AG20443 (cell line): ENCODE measurements at places on chromosomes 11 and 22.

DNA sequence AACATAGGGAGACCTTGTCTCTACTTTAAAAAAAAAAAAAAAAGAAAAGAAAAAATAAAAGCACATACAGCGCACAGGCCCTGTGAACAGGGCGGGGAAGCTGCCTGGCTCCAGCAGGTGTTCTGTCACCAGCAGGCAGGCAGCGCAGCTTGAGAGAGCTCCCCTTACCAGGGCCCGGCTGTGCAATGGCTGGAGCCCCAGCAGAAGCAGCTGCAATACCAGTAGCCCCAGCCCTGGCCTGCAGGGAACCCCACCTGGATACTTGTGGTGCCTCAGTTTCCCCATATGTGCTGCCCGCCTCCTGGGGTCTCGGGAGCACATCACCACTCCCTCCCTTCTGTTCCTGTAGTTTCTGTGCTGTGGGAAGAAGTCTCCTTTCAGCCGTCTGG is 12.3 kb downstream of the TSPAN32 start:
- no peak for DNase-seq

GRCh38 chr11:9530020-9530621 is 43.3 kb upstream of the WEE1 start:
- DNase-seq: no peak

GRCh38 chr11:73547706-73548595 is 50.0 kb downstream of the FAM168A start:
- DNase-seq: no peak

DNA sequence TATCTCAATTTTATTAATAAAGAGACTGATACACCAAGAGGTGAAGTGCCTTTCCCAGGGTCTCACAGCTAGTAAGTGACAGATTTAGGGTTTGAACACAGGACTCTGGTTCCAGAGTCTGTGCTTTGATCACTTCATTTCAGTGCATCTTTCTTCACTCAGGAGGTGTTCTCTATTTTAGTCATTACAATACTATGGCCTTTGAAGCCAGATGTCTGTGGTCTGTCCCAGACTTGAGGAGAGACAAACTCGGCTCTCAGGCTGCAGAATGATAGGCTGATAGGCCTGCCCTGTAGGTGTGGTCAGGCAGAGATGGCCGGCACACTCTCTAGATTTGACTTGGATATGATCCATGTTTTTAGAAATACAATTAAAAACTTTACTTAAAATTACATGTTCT is 478.5 kb upstream of the CCDC90B start:
- no peak for DNase-seq
